ENCODE measurements at places on chromosomes 7 and 10.

GRCh38 chr7:130344271-130344866 is at the start of gene CPA5:
TSS of gene CPA5 (plus strand) at chr7:130344816. CDS start at chr7:130346486, 1,670 bp downstream.
- DNase-seq: no peak

DNA sequence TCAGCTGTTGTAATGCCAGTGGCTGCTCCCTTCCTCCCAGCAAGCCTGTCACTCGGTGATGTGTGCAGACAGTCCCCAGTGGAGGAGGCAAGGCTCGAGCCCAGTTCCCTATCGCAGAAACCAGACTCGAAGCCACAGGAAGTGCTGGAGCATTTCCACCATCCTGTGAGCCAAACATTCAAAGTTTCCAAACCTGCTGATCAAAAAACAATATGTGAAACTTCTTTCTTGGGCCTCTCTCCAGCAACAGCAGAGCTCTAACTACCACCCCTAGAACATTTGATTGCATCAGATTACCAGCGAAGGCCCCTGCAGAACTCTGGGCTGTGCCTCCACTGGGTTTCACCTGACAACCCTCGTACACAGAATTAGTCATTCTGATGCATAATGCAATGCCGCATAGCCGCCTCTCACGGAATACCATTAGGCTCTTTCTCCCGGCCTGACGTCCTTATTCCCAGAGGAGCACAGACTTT is 94.0 kb downstream of the ELMO1 start:
- peak; percentile 94 for DNase-seq

GRCh38 chr10:119177708-119178371 is 772 bp downstream of the PRDX3 start:
- DNase-seq: no peak

DNA sequence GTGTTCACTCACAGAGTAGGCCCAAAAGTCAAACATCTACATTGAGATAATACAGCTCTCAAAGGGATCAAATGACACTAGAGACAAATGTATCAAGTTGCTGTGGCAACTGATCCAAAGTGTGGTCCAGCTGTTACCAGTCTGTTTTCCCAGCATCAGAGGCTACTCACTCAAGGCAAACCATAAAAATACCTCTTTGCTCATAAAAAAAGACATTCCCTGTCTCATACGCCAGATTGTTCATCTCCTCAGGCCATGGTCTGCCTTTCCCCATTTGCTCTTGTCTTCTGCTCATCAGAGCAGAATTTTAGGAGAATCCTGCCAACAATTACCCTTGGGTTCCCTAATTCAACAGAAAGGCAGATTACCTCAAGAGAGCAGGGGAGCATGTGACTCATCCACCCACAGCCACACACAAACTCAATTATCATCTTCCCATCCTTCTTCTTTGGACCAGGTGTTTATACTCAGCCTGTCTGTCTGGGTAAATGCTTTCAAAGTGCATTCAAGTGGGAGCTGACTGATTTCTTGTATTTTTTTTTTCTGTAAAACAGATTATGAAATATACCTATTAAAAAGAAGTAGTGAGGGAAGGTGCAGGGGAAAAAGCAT is 226.5 kb upstream of the HPS1 start:
- no peak for DNase-seq

DNA sequence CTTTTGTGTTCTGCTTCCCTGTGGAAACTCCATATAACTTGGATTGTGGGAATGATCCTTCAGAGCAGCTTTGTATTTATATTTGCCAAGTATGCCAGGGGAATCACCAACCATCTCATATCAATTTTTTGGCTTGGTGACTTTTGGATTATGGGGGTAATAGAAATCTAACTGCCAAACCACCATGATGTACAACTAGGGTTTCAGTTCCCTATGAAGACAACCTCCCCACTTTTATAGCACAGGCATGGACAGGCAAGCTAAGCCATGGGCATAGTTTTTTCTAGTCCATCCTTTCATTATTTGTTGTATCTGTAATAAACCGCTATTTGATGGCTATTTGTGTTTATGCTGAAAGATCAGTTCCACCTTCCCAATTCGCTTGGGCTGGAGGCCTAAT is 17.7 kb downstream of the NPY start:
- DNase-seq: no peak

DNA sequence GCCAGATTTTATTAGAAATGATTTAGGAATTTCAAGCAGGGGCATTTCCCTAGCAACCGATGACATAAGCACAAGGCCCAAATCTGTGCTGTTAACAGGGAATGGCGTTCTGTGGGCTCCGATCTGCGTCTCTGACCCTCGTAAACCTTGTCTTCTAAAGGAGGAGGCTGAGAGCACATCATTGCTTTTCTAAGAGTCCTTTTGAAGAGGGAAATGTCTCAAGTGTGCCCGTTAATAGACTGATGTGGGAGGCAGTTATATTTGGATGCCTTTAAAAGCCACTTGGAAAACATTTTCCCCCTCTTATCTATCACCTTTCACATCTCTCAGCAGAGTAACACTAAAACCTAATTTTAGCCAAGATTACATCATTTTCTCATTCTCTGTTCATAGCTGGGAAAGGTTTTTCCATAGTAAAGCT is 424.1 kb upstream of the GALNT17 start:
- DNase-seq: no peak

- no peak for DNase-seq
Observed at GRCh38 chr7:138021889-138022288, 20.0 kb upstream of the CREB3L2 start.

- DNase-seq: no peak
Observed at GRCh38 chr7:17947620-17948019, 7.3 kb upstream of the SNX13 start.

DNA sequence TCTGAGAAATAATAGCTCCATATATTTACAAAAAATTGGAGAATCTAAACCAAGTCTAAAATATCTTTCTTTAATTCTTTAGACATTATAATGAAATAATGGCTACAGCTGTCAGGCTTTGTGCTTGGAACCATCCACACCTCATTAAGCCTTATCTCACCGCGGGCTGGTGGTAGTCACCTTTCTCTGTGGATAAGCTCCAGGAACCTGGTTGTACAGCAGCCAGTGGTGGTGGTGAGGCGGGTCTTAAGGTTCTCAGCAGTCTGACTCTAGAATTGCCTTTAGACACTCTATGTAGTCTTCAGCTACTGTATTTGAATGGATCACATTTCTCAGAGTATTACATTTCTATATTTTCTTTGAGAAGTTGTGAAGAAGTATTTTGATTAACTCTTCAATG is 34.2 kb downstream of the CUL1 start:
- DNase-seq: no peak

- DNase-seq: no peak
Observed at GRCh38 chr7:127690806-127691205, 38.8 kb downstream of the SND1 start.

DNA sequence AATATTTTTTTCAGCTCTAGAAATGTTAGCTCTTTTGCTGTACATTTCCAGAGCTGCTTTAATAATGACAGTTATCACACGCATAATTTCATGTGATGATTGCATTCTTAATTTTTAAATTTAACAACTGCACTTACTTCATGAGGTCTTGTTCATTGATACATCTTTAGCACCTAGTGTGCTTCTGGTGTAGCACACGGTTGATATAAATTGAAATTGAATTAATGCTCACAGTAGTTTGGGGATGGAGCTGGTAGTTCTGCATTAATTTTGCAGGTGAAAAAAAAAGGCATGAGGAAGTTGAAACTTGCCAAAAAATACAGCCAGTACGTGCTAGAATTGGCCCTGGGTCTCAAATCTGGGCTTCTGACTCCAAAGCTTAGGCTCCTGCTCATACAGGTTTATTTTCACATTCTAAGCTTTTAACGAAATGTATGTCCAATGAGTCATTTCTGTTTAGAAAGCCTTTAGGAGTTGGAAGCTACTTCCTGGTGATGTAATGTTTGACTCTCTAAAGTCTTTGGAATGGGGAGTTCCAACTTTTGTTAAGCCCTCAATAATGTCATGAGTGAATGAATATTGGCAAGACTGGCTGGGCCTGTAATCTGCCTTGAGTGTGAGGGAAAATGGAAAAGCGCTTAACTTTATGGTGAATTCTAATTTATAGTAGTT is 62.5 kb downstream of the DAGLB start:
- peak; percentile 91 for DNase-seq

DNA sequence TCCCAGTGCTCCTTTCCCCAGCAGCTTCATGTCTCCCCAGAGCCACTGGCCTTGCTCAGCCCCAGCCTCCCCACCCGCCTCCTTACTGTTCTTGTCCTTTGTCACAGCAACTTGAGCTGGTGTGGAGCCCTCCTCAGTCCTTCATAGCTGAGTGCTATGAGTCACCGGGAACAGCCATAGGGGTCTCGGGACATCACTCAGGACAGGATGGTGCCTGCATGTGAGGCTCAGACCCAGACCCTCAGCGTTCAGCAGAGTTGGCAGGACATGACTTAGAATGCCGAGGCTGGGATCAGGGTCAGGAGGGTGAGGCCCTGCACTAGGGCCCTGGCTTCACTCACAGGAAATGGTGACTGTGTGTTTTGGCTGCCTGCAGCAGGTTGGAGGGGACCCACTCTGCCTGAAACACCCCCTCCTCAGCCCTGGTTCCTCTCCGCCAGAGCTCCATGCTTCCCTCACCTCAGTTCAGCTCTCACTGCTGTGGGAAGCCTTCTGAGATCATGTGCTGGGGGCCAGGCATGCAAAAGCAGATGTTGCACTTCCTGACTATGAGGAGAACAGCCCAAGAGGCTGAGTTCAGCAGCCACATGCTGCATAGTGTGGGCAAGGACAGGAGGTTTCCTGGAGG is 40.7 kb upstream of the GJD4 start:
- peak; percentile 57 for DNase-seq

DNA sequence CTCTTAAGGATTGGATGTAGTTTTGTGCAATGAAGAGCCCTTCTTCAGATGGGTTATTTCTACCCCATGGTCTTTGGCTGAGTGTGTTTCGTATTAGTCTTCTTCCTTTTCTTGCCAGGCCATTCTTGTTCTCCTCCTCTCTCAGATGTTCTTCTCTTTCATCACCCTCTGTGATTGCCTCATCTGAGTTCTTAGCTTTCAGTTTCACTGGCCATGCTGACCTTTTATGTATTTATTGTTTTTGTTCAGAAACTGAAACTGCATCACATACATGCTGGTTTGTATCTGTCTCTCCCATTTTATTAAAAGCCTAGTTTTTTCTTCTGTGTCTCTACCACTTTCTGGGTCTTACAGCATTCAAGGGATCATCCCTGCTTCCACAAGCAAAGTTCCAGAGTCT is 21.7 kb upstream of the PCGF5 start:
- peak; percentile 88 for DNase-seq

DNA sequence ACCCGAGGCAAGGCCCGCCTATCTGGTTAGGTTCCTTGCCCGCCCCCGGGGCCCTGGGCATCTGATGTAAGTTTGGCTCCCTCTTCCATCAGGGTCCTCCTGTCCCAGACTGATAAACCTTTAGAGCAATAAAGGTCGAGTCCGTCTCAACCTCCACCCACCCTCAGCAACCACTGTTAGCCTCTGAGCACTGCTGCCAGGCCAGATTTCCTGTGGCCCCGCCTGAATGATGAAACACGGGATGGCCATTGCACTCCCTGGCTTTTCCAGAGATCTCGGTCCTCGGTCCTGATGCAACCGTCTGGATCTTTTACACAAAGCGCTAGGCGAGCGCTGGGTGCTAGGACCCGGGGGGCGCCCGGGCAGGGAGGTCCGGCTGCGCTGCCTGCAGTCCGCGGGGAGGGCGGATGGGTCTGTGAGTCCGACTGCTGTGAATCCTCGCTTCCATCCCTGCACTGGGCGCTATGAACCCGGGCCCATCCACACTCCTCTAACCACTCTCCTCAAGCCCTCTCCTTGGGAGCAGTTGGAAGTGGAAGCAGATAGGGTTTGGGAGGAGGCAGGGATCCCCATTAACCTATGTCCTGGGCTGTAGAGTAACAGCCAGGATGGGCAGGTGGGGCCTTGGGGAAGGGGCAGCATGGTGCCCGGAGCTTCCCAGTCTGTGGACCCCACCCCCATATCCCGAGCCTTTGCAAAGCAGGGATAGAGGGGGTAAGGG is 875 bp upstream of the DDIT4 start:
- DNase-seq: peak; percentile 93

DNA sequence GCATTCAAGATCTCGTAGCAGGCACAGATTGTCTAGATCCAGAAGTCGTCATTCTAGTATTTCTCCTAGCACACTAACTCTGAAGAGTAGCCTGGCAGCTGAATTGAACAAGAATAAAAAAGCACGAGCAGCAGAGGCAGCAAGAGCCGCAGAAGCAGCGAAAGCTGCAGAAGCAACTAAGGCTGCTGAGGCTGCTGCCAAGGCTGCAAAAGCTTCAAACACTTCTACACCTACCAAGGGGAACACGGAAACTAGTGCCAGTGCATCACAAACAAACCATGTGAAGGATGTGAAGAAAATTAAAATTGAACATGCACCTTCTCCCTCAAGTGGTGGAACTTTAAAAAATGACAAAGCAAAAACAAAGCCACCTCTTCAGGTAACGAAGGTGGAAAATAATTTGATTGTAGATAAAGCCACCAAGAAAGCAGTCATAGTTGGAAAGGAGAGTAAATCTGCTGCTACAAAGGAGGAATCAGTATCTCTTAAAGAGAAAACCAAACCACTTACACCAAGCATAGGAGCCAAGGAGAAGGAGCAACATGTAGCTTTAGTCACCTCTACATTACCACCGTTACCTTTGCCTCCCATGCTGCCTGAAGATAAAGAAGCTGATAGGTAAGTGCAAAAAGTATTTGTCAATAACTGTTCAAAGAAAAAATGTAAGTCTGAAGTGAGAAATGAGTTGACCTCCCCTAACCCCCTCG is 37.7 kb downstream of the CDK13 start:
- DNase-seq: no peak

GRCh38 chr10:133103311-133103910 is 15.7 kb downstream of the ADGRA1 start:
- no peak for DNase-seq

- no peak for DNase-seq
Observed at GRCh38 chr10:111265341-111265740, 188.5 kb downstream of the ADRA2A start.

GRCh38 chr10:17586821-17587234 is 30.3 kb downstream of the HACD1 start:
- peak; percentile 4 for DNase-seq

DNA sequence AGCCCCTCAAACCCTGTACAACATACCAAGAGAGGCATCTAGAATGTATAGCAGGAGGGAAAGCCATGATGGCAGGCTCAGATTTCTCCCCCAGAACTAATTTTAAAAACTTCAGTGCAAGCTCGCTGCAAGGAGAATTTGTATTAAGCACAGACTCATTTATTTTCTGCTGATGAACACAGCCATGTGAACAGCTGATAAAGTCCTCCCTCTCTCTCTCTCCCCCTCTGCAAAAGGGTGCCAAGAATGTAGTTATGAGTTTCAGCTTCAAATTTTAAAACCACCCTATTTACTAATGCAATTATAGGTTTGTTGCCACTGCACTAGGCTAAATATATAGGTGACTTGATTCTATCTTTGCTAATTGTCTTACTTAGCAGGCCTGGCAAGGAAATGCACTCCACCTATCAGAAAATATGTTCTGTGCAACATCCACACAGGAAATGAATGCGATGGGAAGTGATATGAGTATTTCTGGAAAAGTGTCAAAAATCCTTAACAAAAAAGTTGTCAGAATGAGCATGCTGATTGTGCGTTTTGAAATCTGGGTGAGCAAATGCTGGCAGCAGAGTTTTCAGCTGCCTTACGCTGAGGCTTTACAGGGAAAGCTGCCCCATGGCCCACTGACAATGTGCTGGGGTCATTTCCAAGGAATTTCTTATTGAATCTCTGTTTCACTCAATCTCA is 43.4 kb upstream of the GHITM start:
- DNase-seq: peak; percentile 90
